ENCODE measurements at places on chromosomes 1 and 21. TPM values are rescaled to one million over a fixed set of nuclear protein-coding genes. Genes with fewer than 3 reads are reported as not detected.

DNA sequence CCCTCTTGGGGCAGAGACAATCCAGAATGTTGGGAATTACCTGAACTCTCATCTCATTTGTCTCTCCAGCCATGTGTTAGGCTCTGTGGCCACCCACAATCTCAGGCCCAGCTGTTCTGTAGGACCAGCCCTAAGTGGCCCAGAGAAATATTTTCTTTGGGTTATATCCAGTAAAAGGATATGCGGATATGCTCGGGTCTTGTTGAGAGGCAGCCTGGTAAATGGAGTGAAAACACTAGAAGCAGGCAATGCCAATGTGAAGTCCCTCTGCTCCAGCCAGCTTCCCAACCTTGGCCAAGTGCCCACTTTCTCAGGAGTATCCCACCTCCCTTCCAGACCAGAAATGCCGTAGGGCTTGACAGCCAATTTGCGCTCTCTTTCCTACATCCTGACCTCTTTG, 192.2 kb downstream of the ST6GALNAC3 start:
- no peak for DNase-seq

DNA sequence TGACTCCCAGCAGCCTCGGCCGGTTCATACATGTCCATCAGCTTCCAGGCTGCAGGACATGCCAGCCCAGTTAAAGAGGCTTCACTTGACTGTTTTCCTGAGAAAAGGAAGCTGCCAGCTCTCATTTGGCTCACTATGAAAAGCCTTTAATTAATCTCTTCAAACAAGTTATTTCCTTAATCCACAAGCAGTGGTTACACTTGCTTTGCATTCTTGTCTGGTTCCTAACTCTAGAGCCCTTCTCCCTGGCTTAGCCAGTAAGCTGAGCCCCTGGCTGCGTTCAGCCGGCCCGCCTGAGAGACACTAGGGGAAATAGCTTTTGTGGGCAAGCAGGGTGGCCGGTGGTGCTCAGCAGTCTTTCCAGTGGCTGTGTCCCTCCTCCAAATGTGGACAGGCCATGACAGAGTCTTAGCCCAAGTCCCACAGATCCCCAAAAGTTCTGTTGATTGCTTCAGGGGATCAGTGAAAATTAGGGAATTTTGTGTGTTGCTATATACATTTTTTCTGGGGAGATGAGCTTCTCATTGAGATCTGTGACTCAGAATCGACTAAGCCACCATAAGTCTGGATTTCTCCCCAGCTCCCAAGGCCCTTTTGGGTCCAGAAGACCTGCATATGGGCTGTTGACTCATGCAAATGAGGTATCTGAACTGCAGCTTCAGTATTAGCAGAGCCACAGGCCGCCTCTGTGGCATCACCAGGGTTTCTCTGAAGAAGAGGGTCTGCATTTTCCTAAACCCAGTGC, 10.1 kb downstream of the ATF3 start:
- peak; percentile 50 for DNase-seq

GRCh38 chr1:192005976-192006375, 152.3 kb upstream of the RGS18 start:
- no peak for DNase-seq

GRCh38 chr21:16535102-16535422, 805.3 kb downstream of the USP25 start:
- peak; percentile 8 for DNase-seq

ANKRD35 gene
- total RNA-seq = 1.1 TPM

DENND2D gene
- total RNA-seq = not detected

COL11A1 gene
- total RNA-seq = 56.6 TPM

LAMTOR2 gene
- 50.6 TPM for total RNA-seq

Data from neural progenitor cell (in vitro differentiated cells).